MCF 10A (cell line): ENCODE measurements at places on chromosomes 5 and 9. TPM values are rescaled to one million over a fixed set of nuclear protein-coding genes. Genes with fewer than 3 reads are reported as not detected.

ZBTB26 gene
- total RNA-seq: 4.0 and 5.7 TPM in 2 replicates

CDC25C gene
- total RNA-seq: 10.8 and 12.2 TPM in 2 replicates

SHOC1 gene
- 0.09 and 0.15 TPM in 2 replicates for total RNA-seq

PTPN3 gene
- total RNA-seq: 6.3 and 6.9 TPM in 2 replicates

EFNA5 gene
- 45.8 and 51.2 TPM in 2 replicates for total RNA-seq

SURF2 gene
- 28.2 and 39.5 TPM in 2 replicates for total RNA-seq

SLC23A1 gene
- total RNA-seq: not detected in 2 replicates

GALNT12 gene
- total RNA-seq: not detected in 2 replicates

RXRA gene
- total RNA-seq: 57.7 and 65.5 TPM in 2 replicates

ARAP3 gene
- 19.8 and 22.8 TPM in 2 replicates for total RNA-seq

PTPRD gene
- 0.98 TPM in 1 of 2 replicates, not detected in the other for total RNA-seq

PCDHA12 gene
- total RNA-seq: 6.1 and 9.6 TPM in 2 replicates

GHR gene
- total RNA-seq: 1.8 and 1.9 TPM in 2 replicates

FLT4 gene
- not detected in 2 replicates for total RNA-seq

RBM18 gene
- 39.9 and 44.4 TPM in 2 replicates for total RNA-seq

OLFML2A gene
- 0.21 and 0.25 TPM in 2 replicates for total RNA-seq

MARCOL gene
- total RNA-seq: not detected in 2 replicates

TMEM252 gene
- not detected in 2 replicates for total RNA-seq

PCDHB2 gene
- total RNA-seq: 2.4 and 2.6 TPM in 2 replicates

CCDC112 gene
- 10.3 and 10.7 TPM in 2 replicates for total RNA-seq

SLCO6A1 gene
- total RNA-seq: not detected in 2 replicates

TTC33 gene
- 13.3 and 13.7 TPM in 2 replicates for total RNA-seq

SKIC3 gene
- 97.2 and 105 TPM in 2 replicates for total RNA-seq

CCL28 gene
- 1.6 and 2.2 TPM in 2 replicates for total RNA-seq

SLC45A2 gene
- total RNA-seq: not detected in 2 replicates

MELK gene
- total RNA-seq: 25.6 and 33.3 TPM in 2 replicates

FGFR4 gene
- 1.5 and 1.8 TPM in 2 replicates for total RNA-seq

TBC1D13 gene
- total RNA-seq: 10.9 and 13.8 TPM in 2 replicates

CPEB4 gene
- 86.7 and 99.0 TPM in 2 replicates for total RNA-seq

SV2C gene
- total RNA-seq: not detected in 2 replicates

SOWAHA gene
- not detected in 2 replicates for total RNA-seq

RABGAP1 gene
- total RNA-seq: 41.1 and 43.1 TPM in 2 replicates

IFNA13 gene
- not detected in 2 replicates for total RNA-seq

RNF130 gene
- total RNA-seq: 31.8 and 34.0 TPM in 2 replicates

AQP3 gene
- 0.83 and 0.89 TPM in 2 replicates for total RNA-seq

LCP2 gene
- total RNA-seq: not detected in 2 replicates

TTC16 gene
- 0.19 and 0.32 TPM in 2 replicates for total RNA-seq

RHOBTB3 gene
- total RNA-seq: 3.4 and 3.8 TPM in 2 replicates

ROR2 gene
- 0.10 and 0.84 TPM in 2 replicates for total RNA-seq

SOX30 gene
- total RNA-seq: 0.15 TPM in 1 of 2 replicates, not detected in the other

INSL6 gene
- not detected in 2 replicates for total RNA-seq

IRGM gene
- total RNA-seq: not detected in 2 replicates

SLC34A1 gene
- total RNA-seq: not detected in 2 replicates

SELENOP gene
- total RNA-seq: 5.8 and 8.3 TPM in 2 replicates

CHSY3 gene
- 0.82 and 1.2 TPM in 2 replicates for total RNA-seq

PCDHGA2 gene
- 0.32 and 0.33 TPM in 2 replicates for total RNA-seq

BHMT gene
- total RNA-seq: not detected in 2 replicates

F2RL2 gene
- 0.17 and 0.28 TPM in 2 replicates for total RNA-seq

AIF1L gene
- total RNA-seq: 2.6 and 4.1 TPM in 2 replicates

PROB1 gene
- total RNA-seq: 2.3 and 3.1 TPM in 2 replicates

ZMAT2 gene
- 54.9 and 70.4 TPM in 2 replicates for total RNA-seq

TAF11L6 gene
- not detected in 2 replicates for total RNA-seq

ECSCR gene
- total RNA-seq: not detected in 2 replicates

SLC36A3 gene
- total RNA-seq: not detected in 2 replicates

YTHDC2 gene
- 22.2 and 24.6 TPM in 2 replicates for total RNA-seq

SPATA31C1 gene
- not detected in 2 replicates for total RNA-seq

PRDM9 gene
- not detected in 2 replicates for total RNA-seq

PLEKHG4B gene
- total RNA-seq: not detected in 2 replicates

ADGRD2 gene
- not detected in 2 replicates for total RNA-seq
